ENCODE measurements at places on chromosomes 11 and 22. TPM values are rescaled to one million over a fixed set of nuclear protein-coding genes. Genes with fewer than 3 reads are reported as not detected.

Gene TMEM45B
- 97.7 TPM for polyA plus RNA-seq

DNA sequence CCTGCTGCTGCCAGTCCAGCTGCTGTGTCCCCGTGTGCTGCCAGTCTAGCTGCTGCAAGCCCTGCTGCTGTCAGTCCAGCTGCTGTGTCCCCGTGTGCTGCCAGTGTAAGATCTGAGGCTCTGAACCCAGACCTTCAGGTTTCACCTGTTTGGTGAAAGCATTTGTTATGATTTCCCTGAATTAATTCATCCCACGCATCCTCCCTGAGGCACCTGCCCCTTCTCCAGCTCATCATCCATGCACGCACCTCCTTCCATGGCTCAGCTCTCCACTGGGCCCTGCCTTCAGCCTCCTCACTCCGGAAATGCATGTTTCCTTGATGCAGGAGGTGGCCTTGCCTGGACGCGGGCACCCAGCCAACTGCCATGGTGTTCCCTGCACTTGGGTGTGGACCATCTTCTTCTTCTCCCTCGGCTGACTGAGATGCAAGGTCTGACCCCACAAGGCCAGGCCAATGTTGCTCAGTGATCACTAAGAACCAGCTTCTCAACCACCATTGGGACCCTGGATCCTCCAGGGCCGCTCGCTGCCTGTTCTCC lies 788 bp downstream of the KRTAP5-10 start:
- DNase-seq, result no peak
- no peaks in the 10 kb centered on the region for H3K4me1 ChIP-seq
- H3K36me3 ChIP-seq, result no peaks in the 10 kb centered on the region
- H3K27ac ChIP-seq, result no peak overlapping the region

DNA sequence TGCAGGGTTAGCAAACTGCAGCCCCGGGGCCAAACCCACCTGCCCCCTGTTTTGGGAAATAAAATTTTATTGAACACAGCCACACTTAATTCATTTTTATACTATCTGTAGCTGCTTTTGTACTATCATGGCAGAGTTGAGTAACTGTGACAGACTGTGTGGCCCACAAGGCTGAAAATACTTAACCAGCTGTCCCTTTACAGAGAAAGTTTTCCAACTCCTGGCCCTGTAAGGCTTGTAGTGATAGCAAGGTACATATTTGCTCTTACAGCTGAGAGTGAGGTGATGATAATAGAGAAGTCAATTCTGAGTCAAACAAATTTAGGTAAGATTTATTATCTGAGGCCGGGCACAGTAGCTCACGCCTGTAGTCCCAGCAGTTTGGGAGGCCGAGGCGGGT lies 87.4 kb upstream of the SLC6A5 start:
- H3K27me3 ChIP-seq, result no peaks in the 10 kb centered on the region
- no peaks in the 10 kb centered on the region for H3K4me1 ChIP-seq
- DNase-seq, result no peak
- H3K27ac ChIP-seq, result no peak overlapping the region
- H3K4me3 ChIP-seq, result no peak overlapping the region

GRCh38 chr11:3109921-3110706 lies 52.9 kb upstream of the CARS1 start:
- no peak overlapping the region for H3K27ac ChIP-seq
- H3K4me3 ChIP-seq, result no peak overlapping the region
- H3K4me1 ChIP-seq, result no peaks in the 10 kb centered on the region
- peak; percentile 64 for DNase-seq
- peaks cover 41% of the 10 kb centered on the region for H3K36me3 ChIP-seq
- H3K27me3 ChIP-seq, result no peaks in the 10 kb centered on the region

Gene ASCL2
- 16.5 TPM for polyA plus RNA-seq

DNA sequence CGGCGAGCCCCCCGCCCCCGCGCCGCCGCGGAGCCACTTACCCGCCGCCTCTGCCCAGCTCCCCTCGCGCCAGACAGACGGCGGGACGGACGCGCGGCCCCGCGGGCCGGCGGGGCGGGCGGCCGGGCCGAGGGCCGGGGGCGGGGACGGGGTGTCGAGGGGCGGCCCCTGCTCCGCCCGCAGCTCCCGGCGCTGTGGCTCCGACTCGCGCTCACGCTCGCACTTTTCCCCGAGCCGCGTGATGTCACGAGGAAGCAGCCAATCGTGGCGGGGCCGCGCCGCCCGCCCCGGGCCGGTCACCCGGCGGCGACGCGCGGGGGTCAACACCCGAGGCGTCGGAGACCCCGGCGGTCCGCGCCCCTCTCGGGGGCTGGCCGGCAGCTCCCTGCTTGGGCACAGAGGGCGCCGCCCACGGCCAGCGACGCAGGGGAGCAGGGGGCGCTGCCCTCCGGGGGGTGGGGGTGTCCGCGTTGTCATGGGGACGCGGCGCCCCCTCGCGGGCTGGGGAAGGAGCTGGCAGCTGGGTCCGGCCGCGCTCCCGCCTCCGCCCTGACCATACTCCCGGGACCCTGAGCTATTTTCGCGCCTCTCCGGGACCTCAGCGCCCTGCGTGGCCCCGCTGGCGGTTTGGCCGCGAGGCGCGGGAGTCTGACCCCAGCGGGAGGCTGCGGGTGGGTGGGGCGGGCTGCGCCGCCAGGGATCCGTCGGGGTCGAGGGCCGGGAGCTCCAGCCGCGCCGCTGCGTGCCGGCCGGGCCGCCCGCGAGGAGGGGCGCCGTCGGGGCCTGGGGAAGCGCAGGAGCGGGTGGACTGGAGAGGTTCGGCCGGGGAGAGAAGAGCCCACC lies at the start of gene CHRM4:
TSS of gene CHRM4 (minus strand) at position 199 of the 843 bp plus-strand sequence. CDS start 5,219 bp downstream, outside the sequence.
- H3K4me1 ChIP-seq, result peaks cover 3% of the 10 kb centered on the region
- no peak within 1 kb of the TSS for H3K27ac ChIP-seq
- H3K36me3 ChIP-seq, result no peaks in the 10 kb centered on the region
- DNase-seq, result peak; percentile 73

- no peak for DNase-seq
- no peak overlapping the region for H3K27ac ChIP-seq
- no peak overlapping the region for H3K4me3 ChIP-seq
- H3K36me3 ChIP-seq, result no peaks in the 10 kb centered on the region
Measured at GRCh38 chr11:19321351-19321750, 80.6 kb upstream of the E2F8 start.

Gene POU2AF3
- 6.2 TPM for polyA plus RNA-seq

Measured in small intestine (tissue), 16 donors.